Activated CD4-positive, alpha-beta T cell treated with anti-CD3 and anti-CD28 coated beads for 24 hours (primary cell): ENCODE measurements at places on chromosomes 5 and 9.

- no peak for DNase-seq
These were observed 763 bp upstream of the IRX2 start for GRCh38 chr5:2752059-2752820.

DNA sequence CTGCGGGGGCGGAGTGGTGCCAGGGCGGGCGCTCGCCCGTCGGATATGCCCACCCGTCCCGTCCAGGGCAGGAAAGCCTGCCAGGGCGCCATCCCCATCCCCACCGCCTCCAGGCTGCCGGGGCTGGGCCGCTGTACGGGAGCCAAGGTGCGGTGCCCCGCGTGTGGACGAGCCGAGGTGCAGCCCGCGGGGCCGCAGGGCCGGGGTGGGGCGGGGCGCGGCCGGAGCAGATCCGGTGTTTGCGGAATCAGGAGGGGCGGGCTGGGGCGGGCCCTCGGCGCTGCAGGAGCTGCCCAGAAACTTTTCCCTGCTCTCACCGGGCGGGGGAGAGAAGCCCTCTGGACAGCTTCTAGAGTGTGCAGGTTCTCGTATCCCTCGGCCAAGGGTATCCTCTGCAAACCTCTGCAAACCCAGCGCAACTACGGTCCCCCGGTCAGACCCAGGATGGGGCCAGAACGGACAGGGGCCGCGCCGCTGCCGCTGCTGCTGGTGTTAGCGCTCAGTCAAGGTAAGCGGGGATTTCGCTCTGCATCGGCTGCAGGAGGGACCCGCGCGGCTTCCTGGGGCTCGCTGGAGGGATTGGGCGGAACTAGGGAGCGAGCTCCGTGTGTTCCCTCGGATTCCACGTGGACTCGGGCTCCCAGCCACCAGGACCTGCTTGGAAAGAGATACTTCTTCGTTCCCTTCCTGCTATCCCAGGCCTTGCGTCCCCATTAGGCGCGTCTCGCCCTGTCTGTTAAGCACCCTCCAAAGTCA lies at the start of gene ITGA2:
Gene ITGA2, plus strand, starts transcription at position 328 of the 756 bp plus-strand sequence. Its CDS starts 117 bp downstream, at position 445.
- DNase-seq: no peak

- DNase-seq: no peak
These were observed 37.8 kb downstream of the TLE4 start for GRCh38 chr9:79609468-79610018.

GRCh38 chr5:171288066-171288465 lies 21.0 kb upstream of the TLX3 start:
- DNase-seq: no peak

DNA sequence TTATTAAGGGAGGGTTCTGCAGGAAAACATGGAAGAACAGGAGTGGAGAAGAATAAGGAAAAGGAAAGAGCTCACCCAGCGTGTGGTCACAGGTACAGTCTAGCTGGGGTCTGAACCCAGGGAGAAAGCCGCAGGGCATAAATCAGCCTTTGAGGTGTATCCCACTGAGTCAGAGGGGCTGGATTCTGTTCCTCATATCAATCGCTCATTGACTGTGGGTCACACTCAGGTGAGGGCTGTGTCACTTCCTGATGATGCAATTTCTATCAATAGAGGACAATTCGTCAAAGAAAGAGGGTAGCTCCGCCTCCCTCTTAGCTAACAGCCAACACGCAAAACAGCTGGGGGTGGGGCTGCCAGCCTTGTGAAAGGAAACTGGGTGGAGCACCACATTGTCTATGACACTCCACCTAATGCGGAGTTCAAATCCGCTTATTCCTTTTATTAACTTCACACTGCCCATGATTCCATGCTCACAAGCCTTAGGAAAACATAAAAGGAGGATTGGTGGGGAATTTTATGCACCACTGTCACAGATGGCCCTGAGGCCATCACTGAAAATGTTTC lies 176.2 kb downstream of the ICE1 start:
- no peak for DNase-seq

GRCh38 chr5:177555665-177556064 lies 1.3 kb upstream of the FAM193B start:
- DNase-seq: no peak

GRCh38 chr5:133482028-133482427 lies 130.3 kb downstream of the FSTL4 start:
- no peak for DNase-seq

GRCh38 chr9:84697509-84698114 lies 28.1 kb downstream of the NTRK2 start:
- peak; percentile 2 for DNase-seq

GRCh38 chr5:36720688-36721087 lies 114.3 kb downstream of the SLC1A3 start:
- DNase-seq: no peak

DNA sequence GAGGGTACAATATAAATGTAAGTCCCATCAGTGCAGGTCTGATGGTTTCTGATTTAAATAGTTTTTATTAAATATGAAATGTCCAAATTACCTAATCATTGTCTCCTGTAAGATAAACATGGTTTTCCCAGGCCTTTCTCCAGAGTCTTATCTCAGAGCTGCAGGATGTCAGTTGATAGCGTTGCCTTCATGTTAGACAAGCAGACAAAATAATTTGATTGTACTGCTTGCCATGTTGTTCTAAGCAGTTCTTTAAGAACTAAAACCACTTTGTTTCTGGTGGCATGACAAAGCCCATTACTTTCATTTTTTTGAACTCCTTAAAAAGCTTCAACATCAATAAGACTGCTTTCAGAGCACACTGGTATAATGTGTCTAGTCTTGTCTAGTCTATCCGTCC lies 1073.5 kb downstream of the MAT2B start:
- no peak for DNase-seq

DNA sequence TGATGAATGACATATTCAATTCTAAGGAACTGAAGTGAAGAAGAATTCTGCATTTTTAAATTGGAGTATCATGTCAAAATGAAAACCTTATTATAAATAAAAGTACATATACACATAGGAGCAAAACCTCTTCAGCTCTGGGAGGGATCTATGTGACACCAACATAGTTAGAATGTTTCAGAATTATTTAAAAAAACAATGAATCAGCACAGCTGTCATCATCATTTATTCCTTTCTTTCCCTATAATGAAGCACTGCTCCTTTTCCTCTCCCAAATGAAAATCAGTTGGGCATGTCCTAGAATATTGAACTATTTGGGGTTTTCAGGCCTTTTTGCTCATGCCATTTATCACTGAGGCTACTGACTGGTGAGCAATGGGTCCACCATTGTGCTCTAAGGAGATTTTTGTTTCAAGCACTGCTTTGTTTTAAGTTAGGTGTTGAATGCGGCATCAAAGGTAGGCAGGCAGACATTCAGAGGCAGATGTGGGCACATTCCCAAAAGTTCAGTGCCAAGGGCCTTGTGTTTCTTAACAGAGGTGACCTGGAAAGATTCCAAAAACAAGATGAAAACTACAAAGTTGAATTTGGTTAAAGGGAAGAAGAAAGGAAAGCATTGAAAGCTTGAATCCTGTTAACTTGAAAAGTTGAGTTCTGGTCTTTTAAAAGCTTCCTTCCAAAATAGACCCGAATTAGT lies 126.4 kb upstream of the ADAMTSL1 start:
- no peak for DNase-seq

DNA sequence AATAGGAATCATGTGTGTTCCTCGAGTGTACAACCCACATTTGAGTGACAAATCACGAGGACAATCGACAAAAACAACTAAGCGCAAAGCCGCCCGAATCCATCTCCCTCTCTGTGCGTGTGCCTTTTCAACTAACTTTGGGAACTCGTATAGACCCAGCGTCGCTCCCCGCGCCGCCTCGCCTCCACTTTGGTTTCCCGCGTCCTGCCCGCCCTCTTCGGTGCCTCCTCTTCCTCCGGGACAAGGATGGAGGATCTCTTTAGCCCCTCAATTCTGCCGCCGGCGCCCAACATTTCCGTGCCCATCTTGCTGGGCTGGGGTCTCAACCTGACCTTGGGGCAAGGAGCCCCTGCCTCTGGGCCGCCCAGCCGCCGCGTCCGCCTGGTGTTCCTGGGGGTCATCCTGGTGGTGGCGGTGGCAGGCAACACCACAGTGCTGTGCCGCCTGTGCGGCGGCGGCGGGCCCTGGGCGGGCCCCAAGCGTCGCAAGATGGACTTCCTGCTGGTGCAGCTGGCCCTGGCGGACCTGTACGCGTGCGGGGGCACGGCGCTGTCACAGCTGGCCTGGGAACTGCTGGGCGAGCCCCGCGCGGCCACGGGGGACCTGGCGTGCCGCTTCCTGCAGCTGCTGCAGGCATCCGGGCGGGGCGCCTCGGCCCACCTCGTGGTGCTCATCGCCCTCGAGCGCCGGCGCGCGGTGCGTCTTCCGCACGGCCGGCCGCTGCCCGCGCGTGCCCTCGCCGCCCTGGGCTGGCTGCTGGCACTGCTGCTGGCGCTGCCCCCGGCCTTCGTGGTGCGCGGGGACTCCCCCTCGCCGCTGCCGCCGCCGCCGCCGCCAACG lies at the start of gene GPR150:
Gene GPR150, plus strand, starts transcription at position 58 of the 840 bp plus-strand sequence. Its CDS starts 189 bp downstream, at position 247.
- DNase-seq: peak; percentile 39

DNA sequence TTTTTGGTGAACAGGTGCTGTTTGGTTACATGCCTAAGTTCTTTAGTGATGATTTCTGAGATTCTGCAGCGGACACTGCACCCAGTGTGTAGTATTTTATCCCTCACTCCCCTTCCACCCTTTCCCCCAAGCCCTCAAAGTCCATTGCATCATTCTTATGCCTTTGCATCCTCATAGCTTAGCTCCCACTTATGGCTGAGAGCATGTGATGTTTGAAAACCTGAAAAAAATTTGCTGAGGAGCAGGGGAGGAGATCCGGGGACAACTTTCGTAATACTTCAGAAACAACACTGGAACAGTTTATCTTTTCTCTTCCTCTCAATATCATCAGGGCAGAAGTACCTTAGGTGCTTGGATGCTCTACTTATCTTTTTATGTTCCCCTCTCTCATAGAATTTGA lies 226.4 kb downstream of the ADAMTS6 start:
- DNase-seq: no peak

- no peak for DNase-seq
These were observed 20.2 kb downstream of the EEIG1 start for GRCh38 chr9:127960410-127961154.

GRCh38 chr5:66722686-66723085 lies 126.5 kb downstream of the MAST4 start:
- DNase-seq: no peak

- no peak for DNase-seq
These were observed 28.8 kb downstream of the TRPM6 start for GRCh38 chr9:74858751-74859414.

GRCh38 chr9:99365233-99365980 lies 143.3 kb downstream of the SEC61B start:
- no peak for DNase-seq

DNA sequence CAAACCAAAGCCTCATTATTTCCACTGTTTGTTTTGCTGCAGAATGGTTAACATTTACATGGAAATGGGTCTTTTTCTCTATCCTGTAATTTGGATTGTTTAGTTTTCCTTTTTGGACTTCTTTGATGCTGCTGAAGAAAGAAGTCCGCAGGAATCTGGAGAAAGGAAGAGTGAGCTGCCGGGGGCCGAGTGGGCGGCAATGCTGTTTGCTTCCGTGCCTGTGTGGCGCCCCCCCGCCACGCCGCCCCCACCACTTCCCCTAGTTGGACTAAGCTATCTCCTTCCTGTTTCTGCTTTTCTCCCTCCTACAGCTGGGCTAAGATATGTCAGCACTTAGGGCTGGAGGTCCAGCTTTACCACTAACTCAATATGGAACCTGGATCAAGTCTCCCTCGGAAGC lies 39.7 kb downstream of the ACTL7B start:
- no peak for DNase-seq

DNA sequence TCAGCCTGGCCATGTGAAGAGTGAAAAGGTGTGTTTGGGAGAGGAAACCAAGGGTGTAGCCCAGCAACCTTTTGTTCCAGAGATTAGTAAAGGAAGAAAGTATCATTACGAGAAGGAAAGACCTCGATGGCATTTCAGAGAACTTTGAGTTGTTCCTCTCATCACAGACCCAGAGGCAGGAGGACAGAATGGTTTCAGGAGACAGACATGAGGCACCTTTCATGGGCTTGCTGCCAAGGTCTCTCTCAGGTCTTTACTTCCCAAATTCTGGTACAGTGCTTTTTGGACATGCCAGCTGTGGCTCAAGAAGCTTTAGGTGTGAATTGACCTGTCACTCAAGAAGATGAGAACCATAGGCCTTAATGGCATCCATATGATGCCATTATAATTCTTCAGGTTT lies 2.8 kb upstream of the MCC start:
- no peak for DNase-seq

DNA sequence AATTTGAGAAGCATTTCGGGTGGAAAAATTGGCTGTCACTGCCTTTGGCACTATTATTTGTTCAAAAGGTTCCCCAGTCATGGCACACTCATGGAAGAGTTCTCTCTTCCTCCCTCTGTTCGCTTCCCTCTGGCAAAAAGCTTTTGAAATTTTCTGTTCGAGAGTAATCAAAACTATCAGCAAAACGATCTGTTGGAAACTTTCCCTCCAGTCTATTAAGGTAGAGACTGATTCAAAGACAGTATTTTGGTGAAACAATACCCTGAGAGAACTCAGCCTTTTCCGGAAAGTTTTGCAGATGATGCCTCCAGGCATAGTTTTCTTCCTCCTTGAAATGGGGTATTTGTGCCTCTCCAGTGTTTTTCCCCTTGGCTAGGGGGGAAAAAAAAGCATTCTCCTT lies 3.6 kb upstream of the LPAR1 start:
- DNase-seq: no peak

GRCh38 chr9:75780185-75780584 lies 110.3 kb upstream of the PCSK5 start:
- DNase-seq: no peak

DNA sequence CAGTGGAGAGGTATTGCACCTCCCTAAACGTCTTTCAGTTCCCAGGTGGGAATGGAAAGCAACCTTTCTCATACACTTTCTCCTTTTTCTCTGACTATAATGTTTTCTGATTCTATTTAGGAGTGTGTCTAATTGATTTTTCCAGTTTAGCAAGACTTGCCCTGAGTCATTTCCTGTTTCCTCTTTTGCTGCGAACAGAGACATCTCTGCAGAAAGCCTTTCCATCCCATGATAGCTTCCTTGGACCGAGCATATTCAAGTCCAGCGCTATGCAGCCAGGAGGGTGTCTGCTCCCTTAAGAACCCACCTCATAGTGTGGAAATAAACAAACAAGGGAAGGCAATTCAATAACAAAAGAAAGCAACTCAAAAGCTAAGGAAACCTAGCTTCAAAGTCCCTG lies 60.0 kb upstream of the CDH6 start:
- no peak for DNase-seq
